NCI-H1048 (cell line): ENCODE measurements at places on chromosomes 3 and 15.

DNA sequence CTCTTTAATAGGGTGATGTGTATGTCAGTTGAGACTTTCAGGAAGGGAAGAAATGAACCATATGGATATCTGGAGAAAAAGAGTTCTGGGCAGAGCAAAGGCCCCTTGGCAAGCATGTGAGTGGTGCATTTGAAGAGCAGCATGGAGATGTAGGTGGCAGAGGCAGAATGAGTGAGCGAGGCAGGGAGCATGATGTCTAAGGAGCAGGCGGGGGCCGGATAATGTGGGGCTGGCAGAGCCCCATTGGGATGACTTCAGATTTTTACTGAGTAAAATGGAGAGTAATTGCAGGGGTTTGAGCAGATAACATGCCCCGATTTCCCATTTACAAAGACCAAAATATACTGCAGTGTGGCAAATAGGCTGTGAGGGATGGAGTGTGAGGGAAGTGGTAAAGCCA lies 52.9 kb upstream of the PLCL2 start:
- DNase-seq: no peak

GRCh38 chr3:104198131-104198530 lies 1168.6 kb upstream of the ALCAM start:
- DNase-seq: no peak

DNA sequence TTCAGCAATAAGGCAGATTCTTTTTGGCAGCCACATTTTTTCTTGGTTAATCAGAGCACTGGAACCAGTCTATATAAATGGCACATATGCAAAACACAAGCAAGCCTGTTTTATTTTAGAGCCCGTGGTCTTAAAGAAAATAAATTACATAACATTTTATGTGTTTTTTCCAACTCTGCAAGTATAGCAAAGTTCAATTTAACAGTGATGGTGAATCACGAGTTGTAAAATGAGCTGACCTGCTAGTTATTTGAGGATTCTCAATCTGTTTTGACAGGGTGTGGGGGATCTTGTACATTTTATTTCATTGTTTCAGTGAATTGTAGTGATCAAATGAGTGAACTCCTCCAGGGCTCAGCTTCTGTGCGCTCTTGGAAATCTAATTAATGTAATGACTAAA lies 2.7 kb downstream of the ARHGEF26 start:
- no peak for DNase-seq

GRCh38 chr15:80785811-80786354 lies 6.7 kb downstream of the CEMIP start:
- DNase-seq: no peak

DNA sequence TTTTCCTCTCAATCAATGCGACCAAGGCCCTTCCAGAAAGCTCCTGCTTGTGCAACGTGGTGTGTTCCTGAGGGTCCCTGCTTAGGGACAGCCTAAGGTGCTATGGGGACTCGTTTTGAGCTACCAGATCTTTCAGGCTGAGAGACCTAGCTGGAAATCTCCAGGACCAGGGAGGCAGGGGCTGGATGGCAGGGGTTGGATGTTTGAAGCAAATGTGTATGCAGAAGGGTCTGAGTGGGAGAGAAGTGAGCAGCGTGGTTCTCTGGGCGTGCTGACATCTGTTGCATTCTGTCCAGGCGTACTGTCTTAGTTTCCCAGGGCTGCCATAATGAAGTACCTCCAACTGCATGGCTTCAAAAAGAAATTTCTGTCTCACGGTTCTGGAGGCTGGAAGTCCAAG lies 31.7 kb upstream of the SLCO2A1 start:
- no peak for DNase-seq

DNA sequence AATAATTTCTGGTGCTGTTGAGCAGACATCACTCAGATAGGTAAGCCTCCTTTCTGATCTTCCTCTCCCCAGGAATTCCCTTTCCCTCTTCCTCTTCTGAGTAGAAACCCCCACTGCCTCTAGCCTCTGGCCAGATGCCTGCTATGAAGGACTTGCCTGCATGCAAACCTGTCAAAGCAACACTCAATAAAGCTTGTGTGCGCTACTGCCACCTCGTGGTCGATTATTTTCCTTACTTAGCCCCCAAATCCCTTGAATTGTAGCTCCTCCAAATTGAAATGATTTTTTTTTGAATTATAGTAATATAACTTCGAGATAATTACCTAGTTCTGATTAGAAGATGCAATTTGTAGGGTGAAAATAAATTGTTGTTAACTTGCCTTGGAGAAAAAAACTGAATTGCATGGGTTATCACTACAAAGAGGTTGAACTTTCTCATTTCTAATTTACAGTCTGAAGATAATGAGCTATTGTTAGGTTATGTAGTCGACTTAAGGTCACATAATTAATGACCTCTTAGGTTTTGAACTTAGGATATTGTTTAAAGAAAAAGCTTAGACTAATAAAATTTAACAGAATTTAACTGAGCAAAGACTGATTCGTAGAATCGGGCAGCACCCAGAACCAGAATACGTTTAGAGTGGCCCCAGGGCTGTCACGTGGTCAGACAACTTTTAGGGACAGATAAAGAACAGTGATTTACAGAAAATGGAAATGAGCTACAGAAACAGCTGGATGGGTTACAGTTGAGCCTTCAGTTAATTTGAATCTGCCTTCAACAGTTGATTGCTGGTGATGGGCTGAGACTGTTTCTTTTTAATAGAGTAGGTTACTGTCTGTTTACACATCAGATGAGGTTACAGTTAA lies 269.3 kb downstream of the ARPP21 start:
- DNase-seq: peak; percentile 39

GRCh38 chr15:25715536-25716413 lies 147.4 kb downstream of the ATP10A start:
- DNase-seq: no peak

- no peak for DNase-seq
These were observed 660.0 kb downstream of the RBMS3 start for GRCh38 chr3:29940759-29941323.

GRCh38 chr3:4812591-4812990 lies 166.6 kb upstream of the BHLHE40 start:
- DNase-seq: no peak

- no peak for DNase-seq
These were observed 348.7 kb downstream of the TBL1XR1 start for GRCh38 chr3:176848431-176849214.
